Non-pigmented ciliary epithelial cell (primary cell): ENCODE measurements at places on chromosomes 3 and 15.

DNA sequence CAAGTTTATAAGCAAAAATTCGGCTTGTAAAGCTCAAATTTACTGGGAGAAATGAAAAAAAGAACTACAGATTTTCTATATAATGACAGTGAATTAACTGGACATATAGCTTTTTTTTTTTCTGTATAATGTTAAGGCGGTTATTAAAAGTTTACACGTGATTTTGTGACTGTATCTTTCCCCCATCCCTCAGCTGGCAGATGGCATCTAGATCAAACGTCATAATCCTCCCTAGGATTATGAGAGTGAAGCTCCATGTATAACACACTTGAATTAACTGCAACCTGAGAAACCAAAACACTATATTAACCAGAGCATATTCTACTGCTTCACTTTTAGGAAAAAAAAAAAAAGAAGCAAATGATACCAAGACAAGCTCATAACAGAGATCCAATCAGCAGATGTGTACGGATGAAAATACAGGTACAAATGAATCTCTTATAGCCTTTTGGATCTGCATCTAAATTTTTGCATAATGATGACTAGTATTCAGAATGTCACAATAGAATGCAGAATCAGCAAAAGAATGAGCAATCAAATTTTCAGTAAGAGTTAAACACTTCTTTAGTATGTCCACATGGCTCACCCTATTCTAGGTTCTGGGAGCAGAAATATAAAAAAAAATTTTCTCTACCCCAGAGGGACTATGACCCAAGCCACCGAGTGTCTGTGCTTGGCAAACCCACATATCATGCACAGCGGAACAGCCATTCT, 12.4 kb downstream of the MOBP start:
- no peak for DNase-seq

DNA sequence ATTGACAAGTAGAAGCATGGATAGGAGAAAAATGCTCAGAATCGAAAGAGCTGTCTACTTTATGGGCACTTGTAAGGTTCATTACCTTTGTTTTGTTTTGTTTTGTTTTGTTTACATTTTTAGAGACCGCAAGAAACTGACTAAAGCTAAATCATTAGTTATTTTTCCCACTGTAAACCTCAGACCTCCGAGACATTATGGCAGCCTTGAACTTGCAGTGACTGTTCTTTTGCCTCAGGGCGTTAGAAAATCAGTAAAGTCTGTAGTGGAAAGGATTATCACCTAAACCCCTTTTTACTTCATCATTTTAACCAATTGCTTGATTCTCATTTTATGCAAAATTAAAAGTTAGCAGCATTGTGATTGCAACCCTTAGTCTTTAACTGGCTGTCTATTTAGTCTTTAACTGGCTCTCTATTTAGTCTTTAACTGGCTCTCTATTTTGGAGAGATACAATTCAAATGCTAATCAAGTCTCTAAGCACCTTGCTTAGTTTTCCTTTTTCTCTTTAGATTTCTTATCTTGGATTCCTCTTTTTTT, 383.3 kb upstream of the ROBO2 start:
- DNase-seq, result no peak

GRCh38 chr15:58174709-58175108, 36.5 kb downstream of the AQP9 start:
- DNase-seq, result no peak

- no peak for DNase-seq
Observed at GRCh38 chr3:101943029-101943428, 93.7 kb downstream of the NFKBIZ start.

GRCh38 chr3:107284612-107285011, 92.6 kb upstream of the CCDC54 start:
- no peak for DNase-seq

GRCh38 chr3:36734742-36735141, 29.6 kb downstream of the DCLK3 start:
- DNase-seq, result no peak

DNA sequence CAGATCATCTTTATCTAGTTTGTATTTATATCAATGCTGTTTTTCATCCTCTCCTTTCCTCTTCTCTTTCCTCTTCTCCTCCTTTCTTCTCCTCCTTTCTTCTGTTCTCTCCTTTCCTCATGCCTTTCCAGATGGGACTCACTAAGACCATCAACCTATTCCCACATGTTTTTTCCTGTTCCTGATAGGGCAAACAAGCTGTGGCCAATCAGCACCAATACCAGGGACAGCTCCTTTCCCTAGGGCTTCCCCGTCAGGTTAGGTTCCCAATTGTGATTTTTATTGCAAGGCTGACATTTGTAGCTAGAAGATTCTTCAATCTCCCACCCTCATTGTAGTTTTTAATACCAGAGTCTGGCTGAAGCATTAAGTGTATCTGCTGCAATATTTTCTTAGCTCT, 76.3 kb upstream of the COL8A1 start:
- no peak for DNase-seq

GRCh38 chr15:31247404-31247803, 79.2 kb upstream of the KLF13 start:
- no peak for DNase-seq

GRCh38 chr3:308597-309321, 112.2 kb downstream of the CHL1 start:
- no peak for DNase-seq
